Sigmoid colon (tissue), 7 donors: ENCODE measurements at places on chromosomes 6 and 20. TPM values are rescaled to one million over a fixed set of nuclear protein-coding genes. Genes with fewer than 3 reads are reported as not detected.

DNA sequence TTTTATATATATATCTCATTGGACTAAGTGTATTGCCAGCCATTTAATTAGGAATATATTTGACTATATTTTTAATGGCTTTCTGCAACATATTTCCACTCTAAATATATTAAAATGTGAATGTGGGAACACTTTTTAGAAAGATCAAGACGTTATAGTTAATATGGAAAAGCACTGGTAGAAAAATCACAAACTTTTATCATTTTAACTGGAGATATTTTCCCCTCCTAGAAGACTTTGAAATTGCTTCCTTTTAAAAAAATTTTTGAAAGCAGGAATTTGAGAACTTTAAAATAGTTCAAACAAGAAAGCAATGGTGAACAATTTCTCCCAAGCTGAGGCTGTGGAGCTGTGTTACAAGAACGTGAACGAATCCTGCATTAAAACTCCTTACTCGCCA lies at the start of gene TAAR9:
Gene TAAR9, plus strand, starts transcription at position 301 of the 400 bp plus-strand sequence. Its CDS starts 13 bp downstream, at position 314.
- no peaks in the 10 kb centered on the region for H3K27me3 ChIP-seq
- H3K36me3 ChIP-seq: no peaks in the 10 kb centered on the region
- no peak within 1 kb of the TSS for H3K4me3 ChIP-seq
- H3K27ac ChIP-seq: no peak within 1 kb of the TSS
- H3K4me1 ChIP-seq: no peaks in the 10 kb centered on the region
- DNase-seq: no peak

DNA sequence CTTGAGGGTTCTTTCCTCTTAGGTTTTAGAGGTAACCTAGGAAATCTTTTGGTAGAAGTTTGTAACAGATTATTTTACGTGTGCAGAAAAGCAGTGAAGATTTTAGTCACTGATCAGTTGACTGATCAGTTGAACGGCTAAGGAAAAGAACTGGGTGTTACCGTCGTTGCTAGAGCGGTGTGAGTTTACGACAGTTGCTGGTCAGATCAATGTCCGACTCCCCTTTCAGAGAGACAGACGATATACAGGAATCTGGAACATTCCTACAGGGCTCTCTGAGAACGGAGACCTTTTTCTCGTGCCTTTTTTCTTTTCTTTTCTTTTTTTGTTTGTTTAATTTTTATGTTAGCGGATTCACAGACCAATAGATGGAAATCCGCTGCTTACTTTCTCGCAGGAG lies 132.1 kb upstream of the ZNF184 start:
- no peak for DNase-seq
- no peaks in the 10 kb centered on the region for H3K36me3 ChIP-seq
- H3K27ac ChIP-seq: no peak overlapping the region
- H3K4me3 ChIP-seq: no peak overlapping the region

- H3K36me3 ChIP-seq: no peaks in the 10 kb centered on the region
- H3K4me3 ChIP-seq: no peak overlapping the region
- H3K27me3 ChIP-seq: no peaks in the 10 kb centered on the region
- DNase-seq: no peak
Observed at GRCh38 chr6:714100-714499, 21.2 kb upstream of the EXOC2 start.

GRCh38 chr6:17226786-17227233 lies 54.4 kb upstream of the RBM24 start:
- H3K4me1 ChIP-seq: no peaks in the 10 kb centered on the region
- H3K36me3 ChIP-seq: no peaks in the 10 kb centered on the region
- DNase-seq: no peak
- no peak overlapping the region for H3K27ac ChIP-seq
- no peak overlapping the region for H3K4me3 ChIP-seq

- H3K27me3 ChIP-seq: no peaks in the 10 kb centered on the region
- peak overlapping the region; percentile 40 for H3K27ac ChIP-seq
- H3K4me3 ChIP-seq: no peak overlapping the region
- no peaks in the 10 kb centered on the region for H3K36me3 ChIP-seq
- no peak for DNase-seq
- no peaks in the 10 kb centered on the region for H3K4me1 ChIP-seq
Observed at GRCh38 chr6:115882771-115883170, 177.9 kb downstream of the FRK start.

DNA sequence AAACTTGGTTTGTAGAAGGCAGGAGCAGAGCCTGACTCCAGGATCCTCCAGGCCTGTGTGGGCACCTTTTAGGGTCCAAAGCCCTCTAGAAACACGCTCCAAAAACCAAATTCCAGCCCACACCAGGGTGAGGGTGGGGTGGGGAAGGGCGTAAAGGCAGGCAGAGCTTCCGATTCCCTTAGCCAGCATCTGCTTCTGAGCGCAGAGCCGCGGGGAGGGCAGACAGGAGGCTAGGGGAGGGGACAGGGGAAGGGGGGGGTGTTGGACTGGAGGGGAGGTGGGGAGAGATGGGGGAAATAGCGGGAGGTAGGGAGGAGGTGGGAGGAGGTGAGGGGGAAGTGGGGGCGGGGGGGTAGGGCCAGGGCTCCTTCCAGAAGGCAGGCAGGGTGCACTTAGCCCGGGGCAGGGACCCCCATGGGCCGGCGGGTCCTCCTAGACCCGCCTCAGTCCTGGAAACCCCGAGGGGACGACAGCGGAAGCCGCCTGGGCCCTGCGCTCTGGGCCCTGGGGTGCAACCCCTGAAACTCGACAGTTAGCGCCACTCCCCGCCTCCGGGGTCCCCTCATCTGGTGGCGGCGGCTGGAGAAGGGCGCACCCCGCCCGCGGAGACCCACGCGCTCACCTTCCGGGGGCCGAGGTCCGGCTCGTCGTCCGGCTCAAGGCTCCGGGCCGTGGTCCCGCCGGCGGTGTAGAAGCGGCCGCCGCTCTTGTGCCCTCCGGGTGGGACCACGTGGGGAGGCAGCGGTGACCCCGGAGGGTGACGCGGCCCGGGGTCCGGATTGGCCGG lies 22.0 kb upstream of the FRMD1 start:
- no peak overlapping the region for H3K4me3 ChIP-seq
- no peak overlapping the region for H3K27ac ChIP-seq
- H3K4me1 ChIP-seq: peaks cover 7% of the 10 kb centered on the region

- no peaks in the 10 kb centered on the region for H3K4me1 ChIP-seq
- DNase-seq: no peak
- H3K4me3 ChIP-seq: no peak overlapping the region
- no peak overlapping the region for H3K27ac ChIP-seq
- H3K36me3 ChIP-seq: no peaks in the 10 kb centered on the region
Observed at GRCh38 chr6:150705392-150705791, 105.7 kb downstream of the PLEKHG1 start.

The ZSCAN26 gene
- total RNA-seq: 29.4 TPM

The RNF8 gene
- 15.5 TPM for total RNA-seq

The SSTR4 gene
- total RNA-seq: not detected
